ENCODE measurements at places on chromosomes 3 and 15. TPM values are rescaled to one million over a fixed set of nuclear protein-coding genes. Genes with fewer than 3 reads are reported as not detected.

GRCh38 chr3:110343945-110344344, 727.7 kb upstream of the NECTIN3 start:
- DNase-seq = no peak

DNA sequence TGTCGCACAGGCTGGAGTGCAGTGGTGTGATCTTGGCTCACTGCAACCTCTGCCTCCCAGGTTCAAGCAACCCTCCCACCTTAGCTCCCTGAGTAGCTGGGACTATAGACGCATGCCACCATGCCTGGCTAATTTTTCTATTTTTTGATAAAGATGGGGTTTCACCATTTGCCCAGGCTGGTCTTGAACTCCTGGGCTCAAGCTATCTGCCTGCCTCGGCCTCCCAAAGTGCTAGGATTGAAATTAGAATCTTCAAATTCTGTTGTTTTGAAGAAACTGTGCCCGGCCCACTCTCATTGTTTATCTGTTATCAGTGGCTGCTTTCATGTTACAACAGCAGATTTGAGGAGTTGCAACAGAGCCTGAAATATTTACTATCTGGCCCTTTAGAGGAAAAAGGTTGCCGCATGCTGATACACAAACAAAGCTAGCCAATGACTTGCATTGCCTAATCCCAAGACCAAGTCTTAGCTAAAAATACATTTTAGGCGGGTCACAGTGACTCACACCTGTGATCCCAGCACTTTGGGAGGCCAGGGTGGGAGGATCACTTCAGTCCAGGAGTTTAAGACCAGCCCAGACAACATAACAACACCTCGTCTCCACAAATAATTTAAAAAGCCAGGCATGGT, 43.2 kb upstream of the PPP4R2 start:
- DNase-seq = no peak

GRCh38 chr3:16589867-16590624, 15.2 kb downstream of the DAZL start:
- no peak for DNase-seq

DNA sequence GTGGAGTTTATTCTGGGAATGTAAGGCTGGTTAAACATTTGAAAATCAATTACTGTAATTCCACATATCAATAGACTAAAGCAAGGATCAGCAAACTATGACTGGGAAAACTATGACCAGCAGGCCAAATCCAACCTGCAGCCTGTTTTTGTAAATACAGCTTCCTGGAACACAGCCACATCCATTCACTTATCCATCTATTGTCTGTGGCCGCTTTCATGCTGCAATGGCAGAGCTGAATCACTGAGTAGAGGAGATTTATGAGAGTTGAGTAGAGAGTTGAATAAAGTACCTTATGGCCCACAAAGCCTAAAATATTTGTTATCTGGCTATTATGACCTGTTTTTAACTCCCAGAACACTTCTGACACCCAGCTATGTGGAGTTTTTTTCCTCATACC, 12.2 kb downstream of the MYLK start:
- DNase-seq = no peak

GRCh38 chr15:33068007-33068481, 126.5 kb downstream of the FMN1 start:
- peak; percentile 81 for DNase-seq

The SLCO2A1 gene
- total RNA-seq = 8.3 TPM

The GABRG3 gene
- total RNA-seq = not detected

The C3orf85 gene
- total RNA-seq = not detected

The ACAD11 gene
- total RNA-seq = 14.7 TPM

The CELF6 gene
- total RNA-seq = 1.3 TPM

The KIF7 gene
- 1.9 TPM for total RNA-seq
